NCI-H446 treated with DMSO at 0.1 percent for 48 hours (cell line): ENCODE measurements at places on chromosomes 5 and 9.

- DNase-seq = no peak
Observed at GRCh38 chr5:115767424-115767823, 49.0 kb downstream of the CDO1 start.

GRCh38 chr5:146516151-146516475 is at the start of gene GPR151:
Gene GPR151, minus strand, starts transcription at chr5:146516190. Its CDS starts 77 bp downstream, at chr5:146516113.
- DNase-seq = no peak

- DNase-seq = no peak
Observed at GRCh38 chr5:110250355-110250754, 476.1 kb downstream of the TMEM232 start.

GRCh38 chr5:1734271-1734907 is 65.2 kb downstream of the MRPL36 start:
- no peak for DNase-seq

- no peak for DNase-seq
Observed at GRCh38 chr5:122965111-122965510, 71.4 kb downstream of the PPIC start.
